ENCODE measurements at places on chromosomes 4 and X.

- DNase-seq, result no peak
Measured at GRCh38 chr4:147987252-147987651, 255.4 kb downstream of the ARHGAP10 start.

DNA sequence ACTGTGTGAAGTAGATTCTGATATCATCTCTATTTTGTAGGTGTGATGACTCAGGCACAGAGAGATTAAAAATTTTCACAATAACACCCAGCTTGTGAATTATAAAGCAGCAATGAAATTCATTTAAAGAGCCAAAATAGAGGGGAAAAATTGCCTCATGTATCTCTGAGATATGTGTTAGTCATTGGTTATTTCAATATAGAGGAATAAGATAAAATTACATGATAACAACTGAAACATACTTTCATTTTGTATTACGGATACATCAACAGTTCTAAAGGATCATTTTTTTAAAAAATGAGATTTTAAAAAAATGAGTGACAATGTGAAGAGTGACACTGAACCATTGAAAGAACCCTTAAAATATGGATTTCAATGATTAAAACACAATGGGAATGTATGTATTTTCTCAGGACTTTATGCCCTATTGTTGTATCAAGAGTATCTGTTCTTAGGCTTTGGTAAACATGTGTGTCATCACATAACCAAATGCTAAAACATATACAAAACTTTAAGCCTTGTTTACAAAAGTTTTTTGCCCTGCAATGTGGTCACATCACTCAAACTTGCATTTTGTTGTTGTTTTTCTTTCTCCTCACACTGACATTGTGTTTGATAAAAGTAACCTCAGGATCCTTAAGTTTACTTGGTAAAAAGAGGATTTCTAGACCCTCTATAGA is 221.3 kb downstream of the ANTXR2 start:
- no peak for DNase-seq

DNA sequence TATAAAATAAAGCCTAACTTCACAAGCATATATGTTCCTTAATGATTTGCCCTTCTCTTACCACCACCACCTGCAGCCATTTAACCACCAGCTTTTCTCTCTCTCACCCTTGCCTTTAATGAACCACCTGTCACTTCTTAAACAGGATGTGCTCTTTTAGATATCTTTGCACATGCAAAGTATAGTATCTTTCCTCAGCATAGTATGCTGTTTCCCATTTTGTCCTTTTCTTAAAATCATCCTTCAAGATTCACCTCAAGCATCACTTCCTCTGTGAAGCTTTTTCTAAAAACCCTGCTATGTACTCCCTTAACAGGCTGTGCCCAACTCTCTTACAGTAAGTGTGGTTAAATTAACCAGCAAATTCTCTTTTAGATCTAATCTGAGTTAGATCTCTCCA is 8.2 kb upstream of the CNOT6L start:
- no peak for DNase-seq

- no peak for DNase-seq
Measured at GRCh38 chr4:14233126-14233525, 605.6 kb upstream of the BOD1L1 start.

- no peak for DNase-seq
Measured at GRCh38 chrX:71994601-71995000, 84.0 kb downstream of the NHSL2 start.

DNA sequence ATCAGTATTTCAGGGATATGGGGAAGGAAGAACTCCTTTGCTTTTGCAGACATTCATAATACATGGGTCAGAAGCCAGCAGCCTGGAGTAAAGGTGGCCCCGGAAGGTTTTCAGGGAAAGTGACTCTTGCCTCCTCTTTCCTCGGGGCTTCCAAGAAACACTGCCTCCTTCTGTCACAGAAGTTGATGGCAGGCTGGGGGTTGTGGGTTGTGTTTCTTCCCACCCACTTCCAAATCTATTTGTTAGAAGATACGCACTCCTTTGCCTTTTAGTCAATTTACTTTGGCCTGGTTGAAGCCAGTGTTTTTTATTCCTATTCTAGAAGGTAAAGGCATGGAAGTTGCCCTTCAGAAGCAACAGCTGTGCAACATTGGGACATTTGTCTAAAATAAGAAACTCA is 19.7 kb downstream of the KIT start:
- no peak for DNase-seq

DNA sequence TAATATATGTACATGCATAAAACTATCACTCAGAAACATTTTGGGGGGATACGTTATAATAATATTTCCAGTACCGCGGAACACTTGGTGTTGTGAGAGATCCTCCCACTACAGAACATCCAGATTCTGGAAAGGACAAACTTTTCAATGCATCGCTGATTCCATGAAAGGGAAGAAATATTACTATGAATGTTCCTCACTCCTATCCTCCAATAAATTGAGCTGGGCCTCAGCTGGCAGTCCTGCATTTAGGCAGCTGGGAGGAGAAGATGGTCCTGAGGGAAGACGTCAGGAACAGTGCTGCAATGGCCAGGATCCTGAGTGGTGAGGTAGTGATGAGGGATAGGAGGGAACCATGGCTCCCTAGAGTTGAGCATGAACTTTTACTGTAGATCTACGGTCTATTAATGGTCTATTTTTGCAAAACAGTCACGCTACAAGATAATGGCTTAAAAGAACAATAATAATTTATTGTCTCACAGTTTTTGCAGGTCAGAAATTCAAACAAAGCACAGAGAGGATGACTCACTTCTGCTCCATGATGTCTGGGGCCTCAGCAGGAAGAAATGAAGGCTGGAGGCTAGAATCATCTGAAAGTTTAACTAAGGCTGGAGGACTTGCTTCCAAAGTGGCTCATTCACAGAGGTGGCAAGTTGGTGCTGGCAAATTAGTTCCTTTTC is 538.1 kb downstream of the STIM2 start:
- no peak for DNase-seq

GRCh38 chr4:6324461-6324998 is 54.9 kb downstream of the WFS1 start:
- no peak for DNase-seq

GRCh38 chrX:102339312-102340298 is 92.6 kb downstream of the NXF2 start:
- peak; percentile 1 for DNase-seq

DNA sequence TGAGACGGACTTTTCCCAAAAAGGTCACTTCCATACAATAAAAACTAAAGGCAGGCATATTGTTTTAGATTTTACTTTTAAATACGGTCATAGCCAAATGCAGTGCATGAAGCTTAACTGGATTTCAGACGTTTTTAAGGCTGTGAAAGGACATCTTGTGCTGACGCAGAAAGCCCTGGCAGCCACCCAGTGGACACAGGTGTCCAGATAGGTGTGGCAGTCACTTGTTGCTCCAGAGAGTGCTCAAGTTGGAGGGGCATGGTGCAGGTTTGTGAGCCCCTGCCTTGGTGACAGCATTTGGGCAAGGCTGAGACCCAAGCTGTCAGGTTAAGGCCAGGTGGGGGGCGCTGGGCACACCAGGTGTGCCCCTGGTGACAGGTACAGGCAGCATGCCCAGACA is 135.8 kb upstream of the TBL1X start:
- no peak for DNase-seq

- DNase-seq, result no peak
Measured at GRCh38 chr4:121791481-121791880, 9.6 kb upstream of the EXOSC9 start.

- DNase-seq, result no peak
Measured at GRCh38 chrX:67545893-67546495, 2.2 kb downstream of the AR start.

DNA sequence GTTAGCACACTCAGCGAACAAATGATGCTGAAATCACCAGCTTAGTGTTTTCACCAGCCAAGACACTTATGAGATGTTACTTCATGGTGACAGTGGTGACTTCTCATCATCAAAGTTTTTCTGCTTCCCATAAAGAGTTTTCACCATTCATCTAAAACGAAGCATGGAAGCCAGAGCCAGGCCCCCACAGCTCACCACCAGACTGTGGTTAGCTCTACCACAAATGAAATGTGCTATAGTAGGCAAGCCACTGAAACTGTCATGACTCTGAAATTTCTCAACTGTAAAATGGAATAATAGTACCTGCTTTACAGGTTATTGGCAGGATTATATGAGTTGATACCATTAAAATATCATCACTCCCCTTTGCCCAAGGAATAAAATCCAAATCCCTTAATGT is 56.4 kb upstream of the HHIP start:
- DNase-seq, result no peak

GRCh38 chr4:51868449-51868847 is 25.5 kb downstream of the DCUN1D4 start:
- DNase-seq, result no peak

- no peak for DNase-seq
Measured at GRCh38 chr4:17187003-17187402, 288.6 kb upstream of the LDB2 start.

DNA sequence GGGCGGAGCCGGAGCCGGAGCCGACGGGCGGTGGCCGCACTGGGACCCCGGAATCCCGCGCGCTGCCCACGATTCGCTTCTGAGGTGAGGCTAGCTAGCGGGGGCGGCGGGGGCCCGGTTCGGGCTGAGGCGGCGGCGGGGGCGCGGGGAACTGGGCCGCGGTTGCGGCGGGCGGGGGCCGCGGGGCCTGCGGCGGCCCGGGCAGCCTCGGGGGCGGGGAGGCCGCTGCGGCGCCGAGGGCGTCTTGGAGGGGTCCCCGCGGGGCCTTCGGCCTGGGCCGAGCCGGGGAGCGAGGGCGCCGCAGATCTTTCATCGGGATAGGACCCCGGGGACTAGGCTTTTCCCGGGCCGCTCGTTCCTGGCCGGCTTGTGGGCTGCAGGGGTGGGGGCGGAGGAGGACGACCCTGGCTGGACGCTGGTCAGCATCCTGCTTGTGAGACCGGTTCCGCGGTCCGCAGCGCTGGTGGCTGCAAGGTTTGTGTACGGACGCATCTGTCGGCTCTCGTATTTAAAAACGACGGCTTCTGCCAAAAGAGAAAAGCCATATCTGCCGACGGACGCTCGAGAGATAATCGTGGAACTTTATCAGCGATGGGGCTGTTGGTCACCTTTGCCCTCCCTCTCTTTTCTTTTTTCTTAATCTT is 419 bp downstream of the ADD1 start:
- peak; percentile 18 for DNase-seq

DNA sequence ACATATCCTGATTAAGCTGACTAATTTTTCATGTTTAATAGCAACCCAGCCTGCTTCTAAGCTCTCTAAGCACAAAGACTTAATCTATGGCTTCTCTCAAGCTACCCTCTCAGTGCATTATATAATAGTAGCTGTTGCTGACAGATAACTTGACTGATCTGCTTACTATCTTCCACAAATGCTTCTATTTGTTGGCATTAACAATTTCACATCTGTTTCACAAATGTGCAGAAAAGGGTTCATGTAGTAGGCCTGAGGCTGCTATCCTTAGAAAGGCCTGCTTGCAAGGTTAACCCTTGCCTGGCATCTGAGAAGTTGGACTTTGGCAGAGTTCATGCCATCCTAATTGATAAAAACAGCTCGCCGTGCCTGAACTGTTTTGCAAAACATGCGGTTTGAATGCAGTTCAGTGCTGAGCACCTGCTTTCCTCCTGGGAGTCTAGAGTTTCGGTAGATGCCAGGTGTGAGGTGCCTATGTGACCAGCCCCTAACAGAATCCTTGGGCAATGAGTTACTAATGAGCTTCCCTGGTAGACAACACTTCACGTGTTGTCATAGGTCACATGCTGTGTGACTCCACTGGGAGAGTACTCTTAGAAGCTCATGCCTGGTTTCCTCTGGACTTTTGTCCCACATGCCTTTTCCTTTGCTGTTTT is 68.4 kb downstream of the NSG1 start:
- DNase-seq, result no peak

GRCh38 chr4:8589336-8589735 is 3.2 kb upstream of the CPZ start:
- no peak for DNase-seq

- no peak for DNase-seq
Measured at GRCh38 chrX:82961129-82961528, 547.0 kb upstream of the POU3F4 start.

DNA sequence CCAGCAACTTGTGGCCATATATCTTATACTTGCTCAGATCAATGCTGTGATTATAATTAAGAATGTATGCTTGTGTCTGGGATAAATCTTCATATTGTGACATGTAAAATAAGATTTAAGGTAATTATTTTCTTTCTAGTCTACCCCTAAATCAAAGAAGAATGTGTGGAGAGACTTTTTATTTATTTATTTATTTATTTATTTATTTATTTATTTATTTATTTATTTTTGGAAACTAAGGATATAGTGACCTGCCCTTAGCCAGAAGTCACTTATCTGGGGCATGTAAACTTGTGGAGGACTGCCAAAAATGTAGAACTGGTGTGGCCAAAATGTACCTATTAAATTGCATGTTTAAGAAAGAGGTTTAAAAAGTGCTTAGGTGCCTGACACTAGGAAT is 144.3 kb downstream of the BEND2 start:
- no peak for DNase-seq

- no peak for DNase-seq
Measured at GRCh38 chr4:140019619-140020347, 134.2 kb downstream of the MAML3 start.

DNA sequence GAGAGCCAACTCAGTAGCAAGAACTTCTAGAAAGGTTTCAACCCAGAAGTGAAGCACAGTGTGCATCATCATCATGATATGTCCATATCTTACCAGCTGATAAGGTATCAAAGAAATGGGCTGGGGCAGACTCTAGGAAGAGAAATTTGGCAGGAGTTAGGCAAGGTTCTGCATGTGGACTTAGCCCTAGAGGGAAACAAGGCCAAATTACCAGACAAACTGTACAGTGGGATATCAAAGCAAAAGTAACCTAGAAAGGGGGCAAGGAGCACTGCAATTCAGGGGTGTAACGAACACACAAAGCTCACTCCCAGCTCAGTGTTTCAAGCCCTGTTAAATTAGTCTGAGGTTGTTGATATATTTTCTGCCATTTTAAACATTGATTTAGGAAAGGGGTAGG is 407.4 kb downstream of the SMARCA1 start:
- DNase-seq, result no peak

DNA sequence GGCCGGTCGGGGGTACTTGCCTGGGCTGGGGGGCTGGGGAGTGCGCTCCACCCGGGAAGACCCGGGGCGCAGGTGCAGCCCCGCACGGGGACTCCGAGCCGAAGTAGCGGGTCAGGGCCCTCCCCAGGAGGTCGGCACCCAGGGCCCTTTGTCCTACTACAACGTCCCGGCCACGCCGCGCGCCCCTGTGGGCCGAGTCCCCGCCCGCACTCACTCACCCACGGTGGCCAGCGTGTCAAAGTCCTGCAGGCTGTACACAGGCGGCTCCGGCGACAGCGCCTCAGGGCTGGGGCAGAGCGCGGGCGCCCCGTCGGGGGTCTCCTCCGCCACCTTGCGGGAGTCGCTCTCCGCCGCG is 602 bp downstream of the PRKX start:
- no peak for DNase-seq

- DNase-seq, result no peak
Measured at GRCh38 chrX:79138658-79139241, 5.7 kb upstream of the GPR174 start.

GRCh38 chrX:14235004-14235403 is 205.3 kb upstream of the GEMIN8 start:
- DNase-seq, result no peak

DNA sequence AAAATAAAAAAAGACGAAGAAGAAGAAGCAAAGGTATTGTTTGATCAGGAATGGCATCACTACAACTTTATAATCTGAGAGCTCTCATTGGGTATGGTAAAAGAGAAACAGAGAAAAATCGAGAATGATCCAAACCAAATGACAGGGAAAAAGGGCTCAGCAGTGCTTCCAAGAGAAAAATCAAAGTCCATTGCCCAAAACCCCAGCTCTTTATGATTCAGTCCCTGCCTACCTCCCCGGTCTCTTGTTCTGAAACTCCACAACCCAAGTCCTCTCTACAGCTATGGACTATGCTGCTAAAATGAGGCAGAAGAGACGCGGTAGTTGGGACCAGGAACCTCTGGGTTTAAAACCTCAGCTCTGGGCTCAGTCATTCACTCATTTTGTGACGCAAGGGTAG is 341.1 kb upstream of the PPARGC1A start:
- no peak for DNase-seq

All from activated naive CD8-positive, alpha-beta T cell treated with anti-CD3 and anti-CD28 coated beads, Interleukin-2, amount 50 U/mL, for 24 hours (primary cell).